COR-L47 (cell line): ENCODE measurements at places on chromosomes 12 and 14.
A peak's percentile ranks its signal among the peaks of the same experiment; 100 is the strongest.

DNA sequence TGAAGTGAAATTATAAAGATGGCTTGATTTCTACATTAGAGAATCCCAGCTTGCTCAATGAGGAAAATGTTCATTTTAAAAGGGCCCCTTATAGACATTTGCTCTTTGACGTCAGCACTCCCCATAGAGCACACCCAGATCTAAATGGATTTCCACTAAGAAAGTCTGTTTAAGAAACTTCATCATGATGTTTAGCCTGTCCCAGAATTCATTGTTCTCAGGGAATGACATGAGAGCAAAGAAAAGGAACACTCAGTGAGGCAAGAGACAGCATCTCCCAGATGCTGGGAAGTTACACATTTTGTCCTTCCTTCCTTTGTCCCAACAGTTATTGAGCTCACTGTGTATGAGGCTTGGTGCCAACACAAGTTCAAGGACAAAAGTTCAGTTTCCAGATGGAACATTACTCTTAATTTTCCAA lies 4.9 kb downstream of the PHLDA1 start:
- no peak for DNase-seq

DNA sequence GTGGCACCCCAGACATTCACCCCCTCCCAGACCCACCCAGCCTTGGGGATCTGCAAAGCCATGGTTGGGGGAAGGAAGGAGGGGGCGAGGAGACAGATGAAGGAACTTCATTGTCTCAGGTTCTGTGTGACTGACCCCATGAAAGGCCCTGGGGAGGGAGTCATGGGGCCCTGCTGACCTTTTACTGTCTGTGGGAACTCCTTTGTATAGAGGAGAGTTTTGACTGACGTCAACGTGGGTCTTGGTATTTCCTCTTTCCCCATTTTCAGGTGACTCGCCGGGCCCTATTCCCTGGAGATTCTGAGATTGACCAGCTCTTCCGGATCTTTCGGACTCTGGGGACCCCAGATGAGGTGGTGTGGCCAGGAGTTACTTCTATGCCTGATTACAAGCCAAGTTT lies 3.1 kb upstream of the RAB5B start:
- DNase-seq = no peak

- DNase-seq = no peak
Observed at GRCh38 chr12:93373961-93374656, 3.6 kb upstream of the NUDT4 start.

DNA sequence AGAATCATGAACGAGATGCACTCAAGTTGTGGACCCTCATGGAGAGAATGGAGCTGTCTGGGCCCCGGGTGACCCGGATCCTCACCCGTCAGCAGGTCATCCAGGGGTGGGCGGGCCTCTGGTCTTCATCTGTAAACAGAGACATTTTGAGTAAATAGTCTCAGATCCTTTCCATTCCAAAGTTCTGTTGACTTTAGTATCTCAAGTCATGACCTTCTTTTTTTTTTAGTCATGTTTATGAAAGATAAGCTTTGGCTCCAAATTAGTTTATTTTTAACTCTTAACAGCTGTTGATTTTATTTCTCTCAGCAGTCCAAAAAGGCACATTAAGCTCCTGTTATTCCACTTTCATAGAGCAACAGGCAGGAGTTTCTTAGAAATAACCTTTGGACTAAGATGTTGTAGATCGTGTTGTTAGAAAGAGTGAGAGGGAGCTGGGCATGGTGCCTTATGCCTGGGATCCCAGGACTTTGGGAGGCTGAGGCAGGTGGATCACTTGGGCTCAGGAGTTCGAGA lies 48.9 kb upstream of the AMN start:
- DNase-seq = no peak

DNA sequence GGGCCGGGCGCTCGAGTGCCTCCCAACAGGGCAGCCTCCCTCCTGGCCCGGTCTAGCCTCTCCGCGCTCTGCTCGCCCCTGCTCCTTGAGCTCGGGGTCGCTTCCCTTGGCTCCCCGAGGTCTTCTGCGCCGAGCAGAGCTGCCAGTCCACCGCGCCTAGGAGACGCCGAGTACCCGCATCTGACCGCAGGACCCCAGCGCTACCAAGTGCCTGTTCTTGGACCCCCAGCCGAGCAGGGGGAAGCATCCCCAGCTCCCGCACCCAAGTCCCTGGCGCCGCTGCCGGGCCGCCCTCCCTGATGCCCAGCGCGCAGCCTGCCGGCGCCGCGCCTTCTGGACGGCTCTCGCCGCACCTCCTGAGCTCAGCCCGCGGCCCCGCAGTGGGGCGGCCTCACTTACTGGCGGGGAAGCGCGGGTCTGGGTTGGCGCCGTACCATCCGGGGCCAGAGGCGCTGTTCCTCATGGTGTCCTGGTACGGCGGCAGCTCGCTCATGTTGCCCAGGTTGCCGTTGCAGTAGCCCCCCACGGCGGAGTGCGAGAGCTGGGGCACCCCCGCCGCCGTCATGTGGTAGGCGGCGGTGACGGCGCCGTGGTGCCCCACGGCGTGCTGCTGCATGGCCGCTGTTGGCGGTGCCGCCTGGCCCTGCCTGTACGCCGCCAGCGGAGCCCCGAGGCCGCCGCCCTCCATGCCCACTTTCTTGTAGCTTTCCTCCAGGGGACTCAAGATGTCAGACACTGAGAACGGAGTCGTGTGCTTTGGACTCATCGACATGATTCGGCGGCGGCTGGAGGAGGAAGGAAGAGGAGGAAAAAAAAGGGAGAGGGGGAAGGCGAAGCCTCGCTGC lies 1.2 kb downstream of the NKX2-1 start:
- peak; percentile 47 for DNase-seq

DNA sequence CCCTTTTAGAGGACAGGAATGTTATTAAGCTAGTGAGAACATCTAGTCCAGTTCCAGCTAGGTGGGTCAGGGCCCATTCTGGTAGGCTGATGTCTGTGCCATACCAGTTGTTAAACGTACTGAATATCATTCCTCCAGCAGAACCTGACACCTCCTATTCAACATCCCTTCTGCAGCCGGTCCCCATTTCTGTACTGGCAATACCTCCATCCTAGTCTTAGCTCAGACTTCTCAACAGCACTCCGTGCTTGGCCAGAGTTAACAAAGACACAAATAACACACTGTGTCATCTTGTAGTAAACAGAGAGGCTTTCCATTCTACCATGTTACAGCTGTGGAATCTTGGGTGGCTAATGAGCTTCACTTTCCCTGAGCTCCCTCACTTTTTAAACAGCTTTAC lies 94.3 kb upstream of the PDE3A start:
- no peak for DNase-seq

DNA sequence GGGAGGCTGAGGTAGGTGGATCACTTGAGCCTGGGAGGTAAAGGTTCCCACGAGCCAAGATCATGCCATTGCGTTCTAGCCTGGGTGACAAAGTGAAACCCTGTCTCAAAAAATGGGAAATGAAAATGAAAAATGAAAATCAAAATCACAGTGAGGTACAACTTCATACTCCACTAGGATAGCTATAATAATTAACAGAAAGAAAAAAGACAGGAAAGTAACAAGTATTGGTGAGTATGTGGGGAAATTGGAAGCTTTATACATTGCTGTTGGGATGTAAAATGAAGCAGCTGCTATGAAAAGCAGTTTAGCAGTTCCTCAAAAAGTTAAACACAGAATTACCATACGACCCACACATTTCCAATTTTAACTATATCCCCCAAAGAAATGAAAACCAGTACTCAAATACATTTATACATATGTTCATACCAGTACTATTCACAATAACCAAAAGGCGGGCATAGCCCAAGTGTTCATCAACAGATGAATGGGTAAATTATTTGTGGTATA lies 22.2 kb downstream of the SGPP1 start:
- no peak for DNase-seq
